ENCODE measurements at places on chromosomes 3 and 15. TPM values are rescaled to one million over a fixed set of nuclear protein-coding genes. Genes with fewer than 3 reads are reported as not detected.

BOC gene
- total RNA-seq: 219 TPM

PAK6 gene
- 7.8 TPM for total RNA-seq

TMIE gene
- 0.62 TPM for total RNA-seq

HTR3E gene
- total RNA-seq: not detected

GPR27 gene
- total RNA-seq: 7.4 TPM

TBCCD1 gene
- 16.6 TPM for total RNA-seq

C3orf70 gene
- total RNA-seq: 1.6 TPM

P2RY13 gene
- total RNA-seq: not detected

CFAP100 gene
- 4.3 TPM for total RNA-seq

GOLGA8O gene
- total RNA-seq: 0.79 TPM

DNAH12 gene
- total RNA-seq: 0.29 TPM

HEG1 gene
- 12.4 TPM for total RNA-seq

GOLGA8R gene
- total RNA-seq: 1.8 TPM

UNC45A gene
- 80.2 TPM for total RNA-seq

INTS14 gene
- total RNA-seq: 43.9 TPM

RLBP1 gene
- not detected for total RNA-seq

PLXND1 gene
- 71.0 TPM for total RNA-seq

CIDEC gene
- 1.6 TPM for total RNA-seq

FOXL2 gene
- total RNA-seq: 0.75 TPM

ONECUT1 gene
- total RNA-seq: 11.1 TPM

SH3GL3 gene
- 10.0 TPM for total RNA-seq

CLPX gene
- 52.1 TPM for total RNA-seq

SKOR1 gene
- 0.65 TPM for total RNA-seq

HCLS1 gene
- total RNA-seq: 6.0 TPM

IL5RA gene
- 0.14 TPM for total RNA-seq

SLC15A2 gene
- total RNA-seq: 3.4 TPM

EFHB gene
- total RNA-seq: 0.71 TPM

C2CD4A gene
- 1.7 TPM for total RNA-seq

CKMT1B gene
- 73.2 TPM for total RNA-seq

ECE2 gene
- not detected for total RNA-seq

IFT57 gene
- 95.7 TPM for total RNA-seq

C3orf80 gene
- 2.8 TPM for total RNA-seq

SLC6A1 gene
- total RNA-seq: 0.43 TPM

CACNA2D2 gene
- 7.8 TPM for total RNA-seq

MYL3 gene
- total RNA-seq: 5.4 TPM

PRKCI gene
- total RNA-seq: 47.3 TPM

TM4SF18 gene
- not detected for total RNA-seq

ZNF860 gene
- 7.1 TPM for total RNA-seq

All from type B pancreatic cell (in vitro differentiated cells).